T-helper 17 cell (primary cell): ENCODE measurements at places on chromosomes 2 and 18.
A peak's percentile ranks its signal among the peaks of the same experiment; 100 is the strongest.

DNA sequence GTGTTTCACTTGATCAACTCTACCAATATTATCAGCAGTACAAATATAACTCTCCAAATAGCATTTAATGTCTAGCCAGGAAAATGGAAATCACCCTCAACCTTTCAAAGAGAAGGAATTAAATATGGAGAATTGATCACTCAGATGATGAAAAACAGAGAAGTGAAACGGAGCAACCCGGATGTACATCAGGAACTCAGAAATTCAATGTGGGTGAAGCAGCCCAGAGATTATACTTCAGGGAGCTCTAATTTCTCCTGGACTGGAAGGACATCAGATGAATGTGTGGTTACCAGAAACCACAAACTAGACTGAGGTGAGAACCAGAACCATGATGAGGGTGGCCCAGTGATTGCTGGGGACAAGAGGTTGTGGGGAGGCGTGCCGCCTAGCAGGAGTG lies 35.5 kb upstream of the COBLL1 start:
- no peak overlapping the region for H3K4me3 ChIP-seq
- no peaks in the 10 kb centered on the region for H3K36me3 ChIP-seq
- no peaks in the 10 kb centered on the region for H3K4me1 ChIP-seq
- H3K27ac ChIP-seq: no peak overlapping the region
- no peaks in the 10 kb centered on the region for H3K27me3 ChIP-seq

DNA sequence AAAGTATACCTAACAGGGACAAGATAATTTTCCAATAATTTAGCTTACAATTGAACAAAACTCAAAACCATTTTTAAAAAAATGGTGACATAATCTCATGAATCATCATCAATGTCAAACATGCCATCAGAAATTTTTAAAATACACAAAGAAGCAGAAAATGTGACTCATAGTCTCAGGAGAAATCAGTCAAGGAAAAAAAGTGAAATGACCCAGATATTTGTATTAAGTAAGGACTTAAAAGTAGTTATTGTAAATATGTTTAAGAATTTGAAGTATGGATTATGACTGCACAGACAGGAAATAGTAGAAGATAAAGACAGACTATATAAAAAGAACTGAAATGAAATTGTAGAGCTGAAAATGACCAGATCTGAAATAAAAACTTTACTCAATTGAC lies 473.9 kb upstream of the SYT4 start:
- H3K27ac ChIP-seq: no peak overlapping the region
- H3K36me3 ChIP-seq: no peaks in the 10 kb centered on the region
- H3K4me1 ChIP-seq: no peaks in the 10 kb centered on the region
- no peaks in the 10 kb centered on the region for H3K27me3 ChIP-seq
- DNase-seq: no peak
- H3K4me3 ChIP-seq: no peak overlapping the region

DNA sequence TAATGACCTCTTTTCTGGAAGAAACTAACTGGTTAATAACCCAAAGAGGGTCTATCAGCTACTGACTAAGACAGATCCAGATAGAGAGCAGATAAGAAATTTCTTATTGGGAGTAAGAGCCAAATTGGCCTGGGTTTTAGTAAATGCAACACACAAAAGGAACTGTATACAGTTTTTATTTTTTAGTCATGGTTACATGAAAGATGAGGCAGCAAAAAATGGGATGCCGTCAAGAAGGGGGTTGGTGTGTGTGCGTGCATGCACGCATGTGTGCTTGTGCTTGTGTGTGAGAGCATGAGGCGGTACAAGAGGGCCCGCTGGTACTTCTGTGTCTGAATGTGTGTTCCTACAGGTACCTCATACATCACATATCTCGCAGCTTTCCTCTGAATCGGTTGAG lies 466.2 kb upstream of the HNRNPA3 start:
- no peaks in the 10 kb centered on the region for H3K36me3 ChIP-seq
- H3K27me3 ChIP-seq: peaks cover 18% of the 10 kb centered on the region

DNA sequence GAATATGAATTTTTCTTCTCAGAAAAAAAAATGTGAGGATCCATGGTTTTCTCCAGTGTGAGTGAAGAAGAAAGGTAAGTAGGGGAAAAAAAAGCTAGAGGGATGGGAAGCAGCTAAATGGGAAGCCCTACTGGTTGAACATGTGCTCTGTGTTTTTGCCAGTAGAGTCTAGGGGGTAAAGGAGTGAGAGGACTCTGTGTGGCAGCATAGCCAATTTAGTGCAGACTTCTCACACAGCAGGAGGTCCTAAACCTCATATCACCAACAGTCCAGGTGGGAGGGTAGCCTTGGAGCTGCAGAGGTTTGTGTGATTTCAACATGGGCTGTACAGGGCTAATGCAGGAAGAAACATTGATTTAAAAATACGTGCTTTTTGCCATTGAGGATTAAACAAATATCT lies 334.5 kb upstream of the SPHKAP start:
- H3K4me1 ChIP-seq: no peaks in the 10 kb centered on the region
- no peaks in the 10 kb centered on the region for H3K36me3 ChIP-seq
- DNase-seq: no peak
- no peak overlapping the region for H3K27ac ChIP-seq

- no peak for DNase-seq
- H3K4me3 ChIP-seq: no peak overlapping the region
- peaks cover 27% of the 10 kb centered on the region for H3K4me1 ChIP-seq
- no peaks in the 10 kb centered on the region for H3K27me3 ChIP-seq
- H3K27ac ChIP-seq: peak overlapping the region; percentile 29
- H3K36me3 ChIP-seq: peaks cover 2% of the 10 kb centered on the region
Observed at GRCh38 chr2:7012141-7012764, 95.0 kb downstream of the RNF144A start.

DNA sequence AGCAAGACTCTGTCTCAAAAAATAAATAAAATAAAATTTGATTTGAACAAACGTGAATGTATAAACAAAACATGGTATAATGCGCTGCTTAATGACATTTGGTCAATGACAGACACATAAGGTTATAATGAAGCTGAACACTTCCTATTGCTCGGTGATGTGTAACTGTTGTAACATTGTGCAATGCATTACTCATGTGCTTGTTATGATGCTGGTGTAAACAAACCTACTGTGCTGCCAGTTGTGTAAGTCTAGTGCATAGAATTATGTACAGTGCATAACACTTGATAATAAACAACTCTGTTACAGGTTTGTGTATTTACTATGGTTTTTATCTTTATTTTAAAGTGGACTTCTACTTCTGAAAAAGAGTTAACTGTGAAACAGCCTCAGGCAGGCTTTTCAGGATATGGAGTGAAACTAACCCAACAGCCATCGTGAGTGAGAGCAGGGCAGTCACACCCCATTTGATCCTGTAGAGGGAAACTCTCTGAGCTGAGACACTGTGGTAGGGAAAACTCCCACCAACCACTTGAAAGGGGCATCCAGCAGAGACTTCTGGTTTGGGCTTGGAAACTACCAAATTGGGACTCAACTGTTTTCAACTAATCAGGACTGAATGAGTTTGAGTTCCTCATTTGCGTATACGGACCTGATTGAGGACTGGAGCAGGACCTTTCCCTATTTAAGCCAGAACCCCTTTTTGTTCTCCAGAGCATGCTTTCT lies 8.7 kb upstream of the RPRD1A start:
- peaks cover 2% of the 10 kb centered on the region for H3K36me3 ChIP-seq
- H3K27me3 ChIP-seq: peaks cover 26% of the 10 kb centered on the region
- no peak for DNase-seq
- no peak overlapping the region for H3K27ac ChIP-seq
- no peak overlapping the region for H3K4me3 ChIP-seq

GRCh38 chr2:31317396-31317795 lies 83.4 kb downstream of the EHD3 start:
- peaks cover 44% of the 10 kb centered on the region for H3K4me1 ChIP-seq
- no peak for DNase-seq
- no peaks in the 10 kb centered on the region for H3K36me3 ChIP-seq
- no peak overlapping the region for H3K4me3 ChIP-seq
- H3K27ac ChIP-seq: peak overlapping the region; percentile 90

DNA sequence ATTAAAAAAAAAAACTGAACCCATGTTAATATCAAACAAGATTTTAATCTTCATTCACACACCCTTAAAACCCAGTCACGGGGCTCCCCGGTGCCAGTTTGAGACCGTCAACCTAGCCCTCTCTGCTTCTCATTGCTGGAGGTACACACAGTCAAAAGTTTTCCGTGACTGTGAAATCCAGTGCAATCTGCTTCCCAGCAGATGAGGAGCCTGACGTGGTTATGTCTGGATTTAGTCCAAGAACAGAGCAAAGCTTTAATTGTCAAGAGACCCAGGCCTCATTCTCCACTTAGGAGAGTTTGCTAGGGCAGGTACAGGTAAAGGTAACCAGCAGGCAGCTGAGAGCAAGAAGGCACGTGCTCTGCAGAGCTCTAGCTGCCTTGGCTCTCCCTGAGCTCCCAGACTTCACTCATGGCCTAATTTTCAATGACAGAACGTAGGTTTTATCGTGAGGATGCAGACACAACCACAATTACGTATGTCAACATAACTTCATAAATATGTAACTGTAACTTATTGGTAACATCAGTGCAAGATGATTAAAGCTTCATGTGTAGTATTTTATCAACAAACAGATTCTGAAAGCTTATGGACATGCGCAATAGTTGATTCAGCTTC lies 56.3 kb downstream of the SLC16A14 start:
- H3K36me3 ChIP-seq: peaks cover 5% of the 10 kb centered on the region
- no peak for DNase-seq
- H3K27ac ChIP-seq: no peak overlapping the region

- no peaks in the 10 kb centered on the region for H3K4me1 ChIP-seq
- DNase-seq: no peak
- H3K36me3 ChIP-seq: no peaks in the 10 kb centered on the region
- no peak overlapping the region for H3K27ac ChIP-seq
Observed at GRCh38 chr2:180231015-180231414, 223.9 kb upstream of the CWC22 start.

DNA sequence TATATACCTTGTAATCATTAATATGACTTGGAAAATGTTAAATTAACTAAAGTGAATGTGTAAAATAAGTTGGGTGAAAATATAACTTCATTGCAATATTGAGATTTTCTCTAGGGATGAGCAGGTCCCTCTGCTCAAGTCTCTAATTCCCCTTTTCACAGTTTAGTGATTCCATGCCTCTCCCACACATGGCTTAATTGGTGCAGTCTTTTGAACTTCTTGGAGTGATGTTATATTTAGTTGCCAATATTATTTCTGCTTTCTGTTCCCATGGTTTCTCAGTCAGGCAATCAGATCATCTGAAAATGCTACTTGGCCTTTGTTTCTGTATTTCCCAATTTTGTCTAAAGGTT lies 233.7 kb upstream of the SPOPL start:
- H3K4me3 ChIP-seq: no peak overlapping the region
- no peaks in the 10 kb centered on the region for H3K27me3 ChIP-seq
- DNase-seq: no peak

- no peaks in the 10 kb centered on the region for H3K4me1 ChIP-seq
- H3K4me3 ChIP-seq: no peak overlapping the region
- no peak for DNase-seq
- H3K27me3 ChIP-seq: no peaks in the 10 kb centered on the region
- peak overlapping the region; percentile 16 for H3K27ac ChIP-seq
Observed at GRCh38 chr18:9521770-9522169, 46.5 kb downstream of the RALBP1 start.

DNA sequence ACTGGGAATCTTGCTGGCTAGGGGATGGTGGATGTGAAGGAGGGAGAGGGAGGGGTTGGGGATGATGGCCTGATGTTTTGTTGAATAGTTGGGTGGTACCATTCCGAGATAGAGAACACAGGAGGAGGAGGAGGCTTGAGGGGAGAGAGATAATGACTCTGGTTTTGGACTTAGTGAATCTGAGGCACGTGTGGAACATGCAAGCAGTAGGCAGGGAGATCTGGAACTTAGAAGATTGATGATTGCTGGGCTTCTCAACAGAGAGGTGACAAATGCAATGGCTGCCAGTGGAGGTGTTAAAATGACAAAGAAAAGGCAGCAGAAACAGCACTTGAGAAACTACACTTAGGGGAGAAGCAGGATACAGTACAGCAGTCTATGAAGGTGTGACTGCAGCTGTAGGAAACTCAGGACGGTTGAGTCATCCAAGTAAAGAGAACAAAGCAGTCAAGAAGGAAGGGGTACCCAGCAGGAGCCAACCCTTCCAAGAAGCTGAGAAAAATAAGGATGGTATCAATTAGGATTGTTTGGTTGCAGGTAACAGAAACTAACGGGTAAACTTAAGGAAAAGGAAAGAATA lies 221.4 kb upstream of the FBXO11 start:
- no peaks in the 10 kb centered on the region for H3K27me3 ChIP-seq
- DNase-seq: no peak

DNA sequence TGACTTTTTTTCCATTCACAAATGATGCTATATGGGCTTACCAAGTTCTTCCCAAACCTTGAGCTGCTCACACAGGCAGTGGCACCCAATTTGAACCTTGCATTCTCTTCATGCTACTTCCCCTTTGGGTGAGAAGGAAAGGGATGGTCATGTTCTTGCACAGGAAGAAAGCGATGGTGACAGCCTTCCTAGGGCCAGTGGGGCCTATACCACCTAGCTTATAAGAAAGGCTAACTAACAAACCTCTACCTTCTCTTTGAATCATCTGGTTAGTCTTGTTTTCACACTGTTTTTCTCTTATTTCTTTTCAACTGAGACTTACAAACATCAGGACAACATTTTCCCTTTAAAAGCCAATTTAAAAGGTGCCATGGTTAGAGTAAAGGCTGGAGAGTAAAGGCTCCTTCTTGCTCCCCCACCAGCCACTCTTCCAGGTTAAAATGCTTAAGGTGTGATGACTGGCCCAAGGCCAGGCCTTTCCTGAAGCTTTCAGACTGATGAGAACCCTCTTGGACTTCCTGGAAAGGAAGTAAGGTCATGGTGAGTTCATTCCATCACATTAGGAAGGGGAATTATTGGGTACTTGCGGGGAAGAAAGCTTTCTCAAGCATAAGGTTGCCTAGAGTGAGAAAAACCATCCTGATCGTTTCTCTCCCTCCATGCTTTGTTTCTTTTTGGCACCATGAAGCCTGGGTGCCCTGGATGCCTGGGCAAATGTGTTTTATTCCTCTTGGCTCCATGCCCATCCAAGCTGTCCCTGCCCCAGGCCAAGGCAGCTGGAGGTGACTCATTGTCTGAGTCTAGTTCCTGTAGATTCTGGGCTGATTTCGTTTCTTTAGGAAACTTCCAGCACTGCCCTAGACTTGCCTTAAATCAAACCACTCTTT lies 41.4 kb upstream of the ITGB6 start:
- H3K4me3 ChIP-seq: no peak overlapping the region
- H3K4me1 ChIP-seq: no peaks in the 10 kb centered on the region
- H3K27me3 ChIP-seq: peaks cover 4% of the 10 kb centered on the region
- H3K27ac ChIP-seq: no peak overlapping the region
- no peak for DNase-seq

- H3K36me3 ChIP-seq: no peaks in the 10 kb centered on the region
- H3K27ac ChIP-seq: peak overlapping the region; percentile 14
- no peak for DNase-seq
- no peak overlapping the region for H3K4me3 ChIP-seq
Observed at GRCh38 chr2:96623116-96623515, 15.0 kb downstream of the KANSL3 start.

- H3K36me3 ChIP-seq: no peaks in the 10 kb centered on the region
- no peaks in the 10 kb centered on the region for H3K27me3 ChIP-seq
- H3K27ac ChIP-seq: no peak overlapping the region
- no peak for DNase-seq
- no peak overlapping the region for H3K4me3 ChIP-seq
Observed at GRCh38 chr2:56025469-56026193, 102.0 kb upstream of the EFEMP1 start.

GRCh38 chr2:205324355-205324754 lies 357.9 kb upstream of the NRP2 start:
- H3K36me3 ChIP-seq: no peaks in the 10 kb centered on the region
- no peak for DNase-seq
- H3K27me3 ChIP-seq: no peaks in the 10 kb centered on the region
